Activated CD8-positive, alpha-beta T cell treated with anti-CD3 and anti-CD28 coated beads for 36 hours (primary cell): ENCODE measurements at places on chromosomes 5 and 9. TPM values are rescaled to one million over a fixed set of nuclear protein-coding genes. Genes with fewer than 3 reads are reported as not detected.

GRCh38 chr9:109653470-109653869 is 126.5 kb upstream of the PALM2AKAP2 start:
- H3K27me3 ChIP-seq = peaks cover 3% of the 10 kb centered on the region
- no peak for DNase-seq
- no peak overlapping the region for H3K4me3 ChIP-seq
- no peaks in the 10 kb centered on the region for H3K36me3 ChIP-seq
- no peak overlapping the region for H3K27ac ChIP-seq

GRCh38 chr5:107571621-107572536 is 98.9 kb downstream of the EFNA5 start:
- no peaks in the 10 kb centered on the region for H3K36me3 ChIP-seq
- H3K27ac ChIP-seq = no peak overlapping the region
- peaks cover 14% of the 10 kb centered on the region for H3K4me1 ChIP-seq
- peak; percentile 93 for DNase-seq
- H3K27me3 ChIP-seq = peaks cover 12% of the 10 kb centered on the region

DNA sequence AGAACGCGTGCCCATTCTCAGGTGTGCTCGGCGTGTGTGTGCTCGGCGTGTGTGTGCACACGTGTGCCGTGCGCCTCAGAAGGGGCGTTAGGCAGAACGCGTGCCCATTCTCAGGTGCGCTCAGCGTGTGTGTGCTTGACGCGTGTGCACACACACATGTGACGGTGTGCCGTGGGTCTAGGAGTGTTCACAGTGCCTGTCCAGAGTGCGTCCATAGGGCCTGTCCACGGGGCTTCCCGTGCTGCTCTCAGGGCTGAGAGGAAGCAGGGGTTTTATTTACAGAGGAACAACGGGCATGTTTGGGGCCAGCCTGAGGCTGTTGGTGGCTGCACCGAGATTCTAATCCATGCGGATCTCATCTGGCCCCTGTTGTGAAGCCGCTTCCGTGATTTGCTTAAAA is 14.2 kb upstream of the AHRR start:
- DNase-seq = no peak
- H3K4me3 ChIP-seq = no peak overlapping the region
- H3K27me3 ChIP-seq = no peaks in the 10 kb centered on the region
- H3K27ac ChIP-seq = no peak overlapping the region

- no peak overlapping the region for H3K27ac ChIP-seq
- DNase-seq = no peak
- no peak overlapping the region for H3K4me3 ChIP-seq
Measured at GRCh38 chr5:154095904-154096303, 57.1 kb downstream of the MFAP3 start.

Gene ANGPTL2
- not detected for total RNA-seq

- H3K27ac ChIP-seq = peak overlapping the region; percentile 87
- no peak for DNase-seq
- no peaks in the 10 kb centered on the region for H3K27me3 ChIP-seq
Measured at GRCh38 chr9:91360551-91361290, 997 bp downstream of the AUH start.

Gene GCNT1
- total RNA-seq = 4.9 TPM

Gene RANBP6
- 16.2 TPM for total RNA-seq

Gene IZUMO3
- total RNA-seq = not detected
